SK-N-MC (cell line): ENCODE measurements at places on chromosomes 7 and 10.

DNA sequence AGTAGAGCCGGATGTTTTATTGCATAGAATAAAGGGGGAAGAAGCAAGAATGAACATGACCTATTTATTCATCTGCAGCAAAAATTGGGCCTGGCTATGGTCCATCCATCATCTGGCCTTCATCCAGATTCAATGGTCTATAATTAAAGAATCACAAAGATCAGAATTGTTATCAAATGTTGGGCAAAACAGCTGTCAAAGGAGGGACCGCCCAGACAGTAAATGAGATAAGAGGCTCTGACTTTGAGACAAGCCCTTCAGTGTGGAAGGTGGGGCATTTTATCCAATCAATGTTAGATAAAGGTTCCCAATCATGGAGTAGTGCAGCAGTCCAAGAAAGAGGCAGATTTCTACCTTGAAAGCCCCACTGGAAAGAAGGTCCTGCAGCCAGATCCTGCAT is 153.5 kb downstream of the PARD3 start:
- DNase-seq: no peak

DNA sequence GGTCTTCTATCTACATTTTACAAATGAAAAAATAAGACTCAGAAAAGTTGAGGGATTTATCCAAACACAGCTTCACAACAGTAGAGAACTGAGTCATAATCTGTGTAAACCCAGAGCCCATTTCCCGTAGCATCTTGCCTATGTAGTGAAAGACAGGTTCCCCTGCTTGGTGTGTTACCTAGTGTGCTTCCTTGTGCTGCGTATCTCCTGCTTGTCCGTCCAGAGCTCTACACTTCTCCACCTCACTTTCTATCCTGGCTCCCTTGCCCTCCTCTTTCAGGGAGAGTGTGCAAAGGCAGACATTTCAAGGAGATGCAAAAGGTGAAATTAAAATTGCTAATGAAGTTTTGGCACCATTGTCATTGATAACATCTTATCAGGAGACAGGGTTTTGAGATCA is 1.4 kb upstream of the ASNS start:
- no peak for DNase-seq

GRCh38 chr10:122199070-122199469 is 72.0 kb upstream of the BTBD16 start:
- DNase-seq: no peak

GRCh38 chr10:110363572-110364411 is 59.1 kb upstream of the SMNDC1 start:
- no peak for DNase-seq

DNA sequence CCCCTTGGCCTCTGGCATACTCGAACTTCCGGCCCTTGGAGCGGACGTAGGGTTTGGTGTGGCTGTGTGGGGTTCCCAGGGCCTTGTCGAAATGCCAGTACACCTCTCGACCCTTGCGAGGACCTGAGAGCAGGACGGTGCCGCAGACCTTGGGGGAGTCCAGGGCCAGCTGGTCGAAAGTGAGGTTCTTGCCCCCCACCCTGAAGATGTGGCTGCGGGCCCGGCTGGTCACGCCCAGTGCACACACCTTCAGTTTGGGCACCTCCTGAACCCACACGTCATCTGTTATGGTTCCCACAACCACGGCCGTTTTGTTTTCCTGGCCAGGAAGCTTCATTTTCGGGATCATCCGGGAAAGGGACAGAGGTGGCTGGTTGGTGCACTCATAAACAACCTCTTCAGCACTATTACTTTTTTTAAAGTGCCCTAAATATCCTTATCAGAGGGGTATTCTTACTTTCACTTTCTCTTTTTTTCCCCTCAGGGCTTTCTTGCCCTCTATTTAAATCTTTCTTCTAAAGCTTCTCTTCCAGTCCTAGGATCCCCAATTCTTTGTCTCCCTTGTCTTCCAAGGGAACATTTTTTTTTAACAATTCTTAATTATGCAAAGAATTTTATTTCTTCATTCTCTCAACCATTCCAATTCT is 44.9 kb upstream of the FAM3C start:
- no peak for DNase-seq

GRCh38 chr7:42395607-42396006 is 158.6 kb upstream of the GLI3 start:
- DNase-seq: no peak

- DNase-seq: no peak
Measured at GRCh38 chr7:37011151-37011890, 287.0 kb upstream of the AOAH start.
